Thoracic aorta (tissue), 2 donors: ENCODE measurements at places on chromosomes 13 and 19. TPM values are rescaled to one million over a fixed set of nuclear protein-coding genes. Genes with fewer than 3 reads are reported as not detected.

KLK7 gene
- not detected for total RNA-seq

ZNF497 gene
- not detected for total RNA-seq

TEX29 gene
- not detected for total RNA-seq

SERPINE3 gene
- 0.68 TPM for total RNA-seq

DNA sequence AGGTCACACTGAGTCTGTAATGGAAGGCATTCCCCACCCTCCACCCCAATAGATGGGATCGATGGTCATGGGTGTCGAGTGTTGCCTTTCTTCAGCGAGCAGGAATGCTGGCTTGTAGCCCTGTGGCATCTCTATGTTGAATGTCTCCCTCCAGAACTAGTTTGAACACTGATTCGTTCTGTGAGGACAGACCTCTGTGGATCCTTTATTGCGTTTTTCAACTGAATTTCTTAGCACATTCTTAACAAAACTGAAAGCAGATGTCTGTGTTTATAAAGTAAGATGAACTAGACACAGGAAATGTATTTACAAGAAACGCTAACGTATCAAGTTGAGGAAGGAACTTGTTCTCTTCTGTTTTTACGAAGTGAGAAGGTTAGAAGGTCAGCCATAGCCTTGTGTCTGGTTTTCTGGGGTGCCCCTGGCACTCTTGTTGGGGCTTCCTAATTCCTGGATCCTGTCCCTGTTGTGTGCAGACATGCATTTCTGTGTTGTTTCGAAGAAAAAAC is 36.8 kb upstream of the TM9SF2 start:
- no peaks in the 10 kb centered on the region for H3K36me3 ChIP-seq
- no peak overlapping the region for H3K27ac ChIP-seq
- no peaks in the 10 kb centered on the region for H3K4me1 ChIP-seq

- no peaks in the 10 kb centered on the region for H3K4me1 ChIP-seq
- no peak for DNase-seq
- no peaks in the 10 kb centered on the region for H3K36me3 ChIP-seq
- H3K4me3 ChIP-seq: no peak overlapping the region
- no peak overlapping the region for H3K27ac ChIP-seq
Observed at GRCh38 chr13:61045251-61045650, 370.4 kb downstream of the PCDH20 start.

DNA sequence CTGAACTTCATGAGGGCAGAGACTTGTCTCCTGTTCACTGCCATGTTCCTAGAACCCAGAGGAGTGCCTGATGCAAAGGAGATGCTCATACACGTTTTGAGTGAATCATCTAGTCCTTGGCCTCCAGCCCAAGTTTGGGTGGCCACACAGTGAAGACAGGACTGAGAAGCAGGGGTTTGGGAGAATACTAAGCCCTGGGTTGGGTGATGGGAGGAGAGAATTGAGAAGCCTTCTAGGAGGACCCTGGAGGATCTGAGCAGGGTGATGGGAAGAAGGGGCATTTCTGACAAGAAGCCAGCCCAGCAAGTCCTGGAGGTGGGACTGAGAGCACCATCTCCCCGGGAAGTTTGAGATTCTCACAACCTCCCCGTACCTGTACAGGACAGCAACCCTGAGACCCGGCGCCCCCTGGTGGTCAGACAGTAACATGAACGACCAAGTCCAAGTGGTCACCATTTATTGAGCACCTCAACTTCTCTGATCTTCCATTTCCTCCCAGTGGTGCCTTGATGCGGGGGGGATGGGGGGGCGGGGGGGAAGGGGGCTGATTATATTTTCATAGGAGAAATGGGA is 11.0 kb downstream of the CTU1 start:
- no peak overlapping the region for H3K4me3 ChIP-seq
- no peaks in the 10 kb centered on the region for H3K27me3 ChIP-seq
- H3K27ac ChIP-seq: no peak overlapping the region
- DNase-seq: no peak
- H3K4me1 ChIP-seq: no peaks in the 10 kb centered on the region

GRCh38 chr19:31962561-31962996 is 382.8 kb upstream of the ZNF507 start:
- H3K27ac ChIP-seq: no peak overlapping the region
- no peaks in the 10 kb centered on the region for H3K4me1 ChIP-seq
- no peak for DNase-seq
- no peaks in the 10 kb centered on the region for H3K36me3 ChIP-seq

DNA sequence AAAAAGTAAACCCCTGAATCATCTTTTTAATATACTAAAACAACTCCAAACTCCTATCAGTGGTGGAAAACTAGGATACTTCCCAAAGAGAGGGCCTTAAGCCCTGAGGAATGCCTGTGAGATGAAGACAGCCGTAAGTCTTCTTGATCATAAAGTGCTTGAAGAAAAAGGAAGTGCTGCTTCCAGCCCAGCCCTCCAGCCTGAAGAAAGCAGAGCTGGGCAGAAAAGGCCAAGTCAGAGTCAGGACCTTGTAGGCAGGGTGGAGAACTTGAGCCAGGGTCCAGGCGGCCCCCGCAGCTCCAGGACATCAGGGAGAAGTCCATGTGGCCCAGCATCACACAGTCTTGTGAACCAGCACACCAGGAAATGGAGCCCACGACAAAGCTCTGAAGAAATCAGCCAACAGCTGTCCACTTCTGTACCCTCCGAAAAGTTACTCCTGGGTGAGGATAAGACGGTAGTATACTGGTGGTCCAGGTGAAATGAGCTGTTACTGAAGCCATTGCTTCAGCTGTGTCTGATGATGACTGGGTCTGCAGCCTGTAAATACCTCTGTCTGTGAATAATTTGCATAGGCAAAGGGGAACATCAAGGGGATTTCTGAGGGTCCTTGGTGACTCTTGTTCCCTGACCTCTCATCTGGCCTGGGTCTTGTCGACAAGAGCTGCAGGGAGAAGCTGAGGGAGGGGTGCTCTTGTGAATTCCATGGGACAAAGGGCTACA is 18.7 kb upstream of the CRYL1 start:
- DNase-seq: no peak
- H3K4me1 ChIP-seq: no peaks in the 10 kb centered on the region
- no peaks in the 10 kb centered on the region for H3K27me3 ChIP-seq
- no peak overlapping the region for H3K4me3 ChIP-seq

DNA sequence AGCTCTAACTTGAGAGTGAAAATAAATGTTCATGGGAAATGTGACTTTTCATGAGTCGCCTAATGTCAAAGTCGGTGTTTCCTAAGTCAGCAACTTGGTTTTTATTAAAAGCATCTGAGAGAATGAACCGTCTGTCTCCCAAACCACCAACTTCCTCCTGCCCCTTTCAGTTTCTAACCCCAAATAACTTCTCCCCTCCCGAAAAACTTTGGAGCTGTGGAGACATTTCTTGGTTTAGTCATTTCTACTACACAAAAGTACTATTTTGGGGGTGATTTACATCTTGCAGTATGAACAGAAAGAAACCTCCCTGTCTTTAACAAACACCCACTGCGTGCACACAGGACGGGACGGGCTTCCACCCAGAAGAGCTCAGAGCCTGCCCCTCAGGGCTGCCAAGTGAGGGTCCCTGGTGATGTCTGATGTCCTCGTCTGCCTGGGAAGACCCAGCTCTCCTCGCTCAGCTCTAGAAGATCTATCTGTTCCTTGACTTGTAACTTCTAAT is 65.0 kb downstream of the RASA3 start:
- no peak for DNase-seq
- no peaks in the 10 kb centered on the region for H3K36me3 ChIP-seq

DNA sequence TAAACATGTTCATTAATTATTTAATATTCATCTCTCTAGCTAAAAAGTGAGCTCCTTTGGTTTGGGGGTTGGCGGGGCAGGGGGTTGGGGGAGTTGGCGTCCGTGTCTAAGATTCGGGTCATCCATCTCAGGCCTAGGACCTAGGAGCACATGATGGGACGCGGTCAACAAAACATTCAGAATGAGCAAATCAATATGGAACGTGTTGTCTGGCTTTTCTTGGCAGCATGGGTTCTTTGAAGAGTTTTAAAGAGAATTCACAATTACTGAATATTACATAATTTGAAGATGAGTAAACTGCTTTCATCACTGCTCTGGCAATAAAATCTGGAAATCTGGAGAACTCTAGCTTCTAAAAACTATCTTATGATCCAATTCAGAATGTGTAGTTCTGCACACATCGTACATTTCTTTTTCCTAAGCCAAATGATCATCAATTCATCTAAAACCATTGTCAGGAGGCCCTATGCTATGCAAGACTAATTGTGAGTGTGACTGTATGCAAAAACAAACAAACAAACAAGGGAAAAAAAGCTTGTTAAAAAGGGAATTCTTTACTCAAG is 5.4 kb upstream of the ARGLU1 start:
- no peaks in the 10 kb centered on the region for H3K36me3 ChIP-seq
- DNase-seq: no peak
- no peaks in the 10 kb centered on the region for H3K27me3 ChIP-seq
- H3K27ac ChIP-seq: no peak overlapping the region
- H3K4me1 ChIP-seq: peaks cover 20% of the 10 kb centered on the region

DNA sequence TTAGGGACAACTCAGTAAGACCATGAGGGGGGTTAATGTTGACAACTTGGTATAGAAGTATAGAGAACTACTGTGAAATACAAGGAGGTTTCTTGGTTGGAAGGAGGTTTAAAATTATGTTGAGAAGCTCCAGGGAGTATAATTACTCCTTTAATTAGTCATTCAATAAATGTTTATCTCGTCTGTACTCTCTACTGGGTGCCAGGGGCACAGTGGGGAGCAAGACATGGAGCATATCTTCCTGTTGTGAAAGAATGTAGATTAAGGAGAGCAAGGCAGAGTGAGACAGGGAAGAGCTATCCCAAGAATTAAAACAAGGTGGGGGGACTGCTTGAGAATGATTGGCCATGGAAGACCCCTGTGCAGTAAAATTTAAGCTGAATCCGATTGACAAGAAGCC is 33.7 kb upstream of the TDRD3 start:
- H3K27me3 ChIP-seq: no peaks in the 10 kb centered on the region
- H3K36me3 ChIP-seq: no peaks in the 10 kb centered on the region
- no peaks in the 10 kb centered on the region for H3K4me1 ChIP-seq
- DNase-seq: no peak
- no peak overlapping the region for H3K4me3 ChIP-seq

DNA sequence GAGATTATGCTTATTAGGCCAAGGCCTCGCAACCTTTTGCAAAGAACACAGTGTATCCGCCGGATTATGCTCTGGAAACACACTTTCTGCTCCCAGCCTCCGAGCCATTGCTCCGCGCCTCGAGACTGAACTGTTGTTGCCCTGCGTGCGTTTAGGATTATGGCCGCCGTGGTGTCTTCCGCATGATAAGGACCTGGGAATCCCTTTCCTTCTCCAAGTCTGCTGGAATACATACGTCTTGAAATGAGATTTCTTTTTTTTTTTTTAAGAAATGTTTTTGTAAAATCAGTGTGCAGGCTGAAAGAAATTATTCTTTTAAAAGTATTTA is 89.8 kb upstream of the SOX1 start:
- H3K27ac ChIP-seq: no peak overlapping the region
- H3K4me3 ChIP-seq: no peak overlapping the region
- H3K27me3 ChIP-seq: no peaks in the 10 kb centered on the region
- DNase-seq: no peak

DNA sequence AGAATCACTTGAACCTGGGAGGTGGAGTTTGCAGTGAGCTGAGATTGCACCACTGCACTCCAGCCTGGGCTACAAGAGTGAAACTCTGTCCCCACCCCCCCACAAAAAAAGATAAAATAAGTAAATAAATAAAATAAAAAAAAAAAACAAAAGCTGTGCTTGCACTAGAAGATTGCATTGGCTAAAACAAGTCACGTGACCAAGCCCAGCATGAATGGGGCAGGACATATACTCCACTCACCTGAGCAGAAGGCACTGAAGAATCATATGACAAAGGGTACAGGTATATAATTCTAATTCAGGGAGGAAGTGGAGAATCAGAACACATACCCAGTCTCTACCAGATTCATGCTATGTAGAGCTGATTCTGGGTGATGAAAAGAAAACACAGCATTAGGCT is 36.6 kb downstream of the CYP4F22 start:
- no peak overlapping the region for H3K4me3 ChIP-seq
- no peak for DNase-seq
- H3K4me1 ChIP-seq: no peaks in the 10 kb centered on the region
- H3K27ac ChIP-seq: no peak overlapping the region
- no peaks in the 10 kb centered on the region for H3K36me3 ChIP-seq
- no peaks in the 10 kb centered on the region for H3K27me3 ChIP-seq

- peaks cover 52% of the 10 kb centered on the region for H3K36me3 ChIP-seq
- no peak overlapping the region for H3K4me3 ChIP-seq
- no peak overlapping the region for H3K27ac ChIP-seq
- no peaks in the 10 kb centered on the region for H3K27me3 ChIP-seq
Observed at GRCh38 chr13:110683921-110684320, 22.0 kb downstream of the CARS2 start.

- peak overlapping the region; percentile 10 for H3K27ac ChIP-seq
- no peak for DNase-seq
- no peak overlapping the region for H3K4me3 ChIP-seq
- H3K27me3 ChIP-seq: no peaks in the 10 kb centered on the region
- H3K36me3 ChIP-seq: no peaks in the 10 kb centered on the region
Observed at GRCh38 chr13:88103824-88104223, 432.7 kb downstream of the SLITRK5 start.

- no peak for DNase-seq
- no peaks in the 10 kb centered on the region for H3K36me3 ChIP-seq
- H3K27me3 ChIP-seq: no peaks in the 10 kb centered on the region
Observed at GRCh38 chr19:15551293-15552004, 43.1 kb downstream of the CYP4F22 start.

DNA sequence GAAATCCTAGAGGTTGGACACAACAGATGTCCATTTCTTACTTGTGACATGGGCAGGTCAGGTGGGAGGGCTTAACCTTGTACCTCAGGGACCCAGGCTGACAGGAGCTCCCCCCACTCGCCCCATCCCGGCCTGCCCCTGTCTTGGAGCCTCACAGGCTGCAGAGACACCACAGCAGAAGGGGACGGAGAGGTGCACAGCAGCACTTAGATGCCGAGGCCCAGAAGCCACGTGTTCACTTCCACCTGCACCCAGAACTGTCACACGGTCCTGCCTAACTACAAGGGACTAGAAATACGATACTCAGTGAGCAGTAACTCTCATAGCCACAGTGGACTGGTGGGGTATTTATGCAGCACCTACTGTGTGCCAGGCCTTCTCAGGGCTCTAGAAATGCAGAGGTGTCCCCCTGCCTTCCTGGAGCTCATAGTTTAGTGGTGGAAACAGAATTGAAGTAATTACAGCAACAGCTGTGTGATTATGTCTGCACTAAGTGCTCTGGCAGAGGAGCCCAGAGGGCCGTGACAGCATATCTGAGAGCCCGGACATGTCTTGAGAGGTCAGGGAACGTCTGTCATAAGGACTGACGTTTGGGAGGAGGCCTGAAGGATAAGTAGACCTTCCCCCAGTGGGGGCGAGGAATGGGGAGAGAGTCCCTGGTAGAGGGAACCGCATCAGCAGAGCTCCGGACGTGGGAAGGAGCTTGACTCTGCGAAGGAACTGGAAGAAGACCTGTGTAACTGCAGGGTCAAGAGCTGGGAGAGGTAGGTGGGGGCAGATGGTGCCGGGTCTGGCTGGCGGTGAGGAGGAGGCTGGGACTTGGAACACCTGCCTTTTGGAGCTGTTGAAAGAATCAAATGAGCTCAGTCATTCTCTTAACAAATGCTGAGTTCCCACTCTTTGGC is 130.0 kb downstream of the SIPA1L3 start:
- no peak overlapping the region for H3K4me3 ChIP-seq
- H3K36me3 ChIP-seq: no peaks in the 10 kb centered on the region
- H3K27ac ChIP-seq: no peak overlapping the region
- no peak for DNase-seq

- H3K4me3 ChIP-seq: no peak overlapping the region
- no peaks in the 10 kb centered on the region for H3K27me3 ChIP-seq
- DNase-seq: no peak
- H3K4me1 ChIP-seq: no peaks in the 10 kb centered on the region
- no peak overlapping the region for H3K27ac ChIP-seq
- H3K36me3 ChIP-seq: no peaks in the 10 kb centered on the region
Observed at GRCh38 chr13:62049992-62050391, 634.3 kb upstream of the PCDH20 start.
